Activated CD4-positive, CD25-positive, alpha-beta regulatory T cell treated with anti-CD3 and anti-CD28 coated beads, Interleukin-2, amount 50 U/mL, for 72 hours (primary cell): ENCODE measurements at places on chromosomes 2 and 18.

GRCh38 chr18:31609886-31610285 lies 18.2 kb downstream of the TTR start:
- DNase-seq = no peak

DNA sequence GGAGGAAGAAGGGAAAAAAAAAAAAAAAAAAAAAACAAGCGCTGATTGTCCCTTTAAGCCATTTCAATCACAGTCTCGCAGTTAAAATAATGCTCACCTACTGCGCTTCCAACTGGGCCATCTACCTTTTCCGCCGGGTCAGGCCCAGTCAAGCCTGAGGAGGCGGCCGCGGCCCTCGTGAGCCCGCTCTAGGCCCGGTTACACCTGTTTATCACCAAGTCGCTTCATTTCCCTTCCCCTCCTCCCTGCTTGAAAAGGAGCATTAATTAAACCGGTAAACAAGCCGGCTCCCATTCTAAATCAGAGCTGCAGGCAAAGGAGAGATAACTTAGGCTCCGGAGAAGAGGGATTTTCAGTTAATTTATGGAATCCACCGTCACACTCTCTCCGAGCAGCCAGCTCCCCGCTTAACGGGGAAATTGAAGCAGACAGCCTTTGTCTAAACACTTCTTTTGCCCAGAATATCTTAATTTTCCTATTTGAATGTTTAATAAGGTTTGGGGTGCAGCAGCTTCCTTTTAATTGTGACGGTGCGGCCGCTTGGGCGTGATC lies 140.1 kb upstream of the SIX3 start:
- DNase-seq = no peak

DNA sequence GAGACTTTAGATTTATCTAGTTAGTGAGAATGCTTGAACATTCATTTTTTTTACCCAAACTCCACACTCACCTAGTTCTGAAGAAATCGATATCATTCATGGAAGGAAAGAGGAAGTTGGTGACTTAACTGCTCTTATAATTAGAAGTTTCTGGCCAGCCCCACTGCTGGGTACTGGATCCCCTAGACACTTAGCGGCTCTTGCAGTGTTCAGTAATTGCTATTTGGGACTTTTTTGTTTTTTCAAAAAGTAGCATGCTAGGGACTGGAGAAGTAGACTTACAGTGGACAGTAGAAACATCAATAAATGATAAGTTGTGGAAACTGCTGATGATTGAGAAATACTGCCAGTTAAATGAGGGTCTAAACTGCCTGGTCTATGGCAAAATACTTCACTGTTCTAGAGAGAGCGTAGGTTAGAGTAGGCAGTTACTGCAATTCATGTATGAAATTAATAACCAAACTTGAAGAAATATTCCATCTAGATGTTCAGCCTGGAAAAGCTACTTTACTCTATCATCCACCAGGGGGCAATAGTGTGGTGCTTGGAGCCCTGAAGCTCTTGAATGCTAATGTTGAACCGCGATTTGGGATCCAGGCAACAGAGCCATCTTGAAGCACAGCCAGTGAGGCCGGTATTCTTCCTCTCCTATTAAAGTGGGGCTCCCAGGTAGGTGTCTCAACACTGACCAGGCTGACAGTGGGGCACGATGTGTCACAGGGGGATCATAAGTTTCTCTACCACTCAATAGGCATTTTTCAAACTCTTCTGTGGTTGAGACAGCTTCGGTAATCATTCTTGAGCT lies 146.1 kb upstream of the SESTD1 start:
- no peak for DNase-seq

GRCh38 chr2:141523199-141523598 lies 607.6 kb downstream of the LRP1B start:
- DNase-seq = no peak

- no peak for DNase-seq
These were observed 598 bp upstream of the SNRNP200 start for GRCh38 chr2:96305979-96306308.

DNA sequence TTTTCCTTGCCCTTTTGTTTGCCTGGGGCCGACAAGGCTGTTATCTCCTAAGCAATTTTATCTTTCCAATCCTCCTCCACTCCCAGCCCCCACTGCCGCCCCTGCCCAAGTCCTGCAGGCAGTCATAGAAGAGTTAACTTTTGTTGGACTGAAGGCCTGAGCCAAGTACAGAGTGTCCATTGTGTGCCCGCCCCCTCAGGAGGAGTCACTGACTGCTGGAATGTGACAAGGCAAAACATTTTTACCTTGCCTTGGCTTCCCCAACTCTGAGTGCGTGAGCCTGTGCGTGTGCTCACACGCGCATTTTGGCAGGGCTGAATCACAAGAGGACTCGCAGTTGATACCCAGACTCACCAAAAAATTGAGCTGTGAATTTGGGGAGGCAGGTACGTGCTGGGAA lies 16.2 kb downstream of the SETBP1 start:
- DNase-seq = no peak

GRCh38 chr2:190468814-190469569 lies 60.8 kb downstream of the MFSD6 start:
- no peak for DNase-seq

DNA sequence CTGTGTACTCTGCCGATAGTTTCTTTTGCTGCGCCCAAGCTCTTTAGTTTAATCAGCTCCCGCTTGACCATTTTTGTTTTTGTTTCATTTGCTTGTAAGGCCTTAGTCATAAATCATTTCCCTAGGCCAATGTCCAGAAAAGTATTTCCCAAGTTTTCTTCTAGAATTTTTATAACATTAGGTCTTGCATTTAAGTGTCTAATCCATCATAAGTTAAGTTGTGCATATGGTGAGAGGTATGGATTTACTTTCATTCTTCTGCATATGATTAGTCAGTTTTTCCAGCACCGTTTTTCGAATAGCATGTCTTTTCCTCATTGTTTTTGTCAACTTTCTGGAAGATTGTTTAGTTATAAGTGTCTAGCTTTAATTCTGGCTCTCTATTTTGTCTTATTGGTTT lies 484.8 kb upstream of the CNTNAP5 start:
- no peak for DNase-seq

- no peak for DNase-seq
These were observed 148.6 kb upstream of the MAP3K20 start for GRCh38 chr2:172926785-172927640.

- peak; percentile 35 for DNase-seq
These were observed 118.7 kb upstream of the NRP2 start for GRCh38 chr2:205563646-205564045.

DNA sequence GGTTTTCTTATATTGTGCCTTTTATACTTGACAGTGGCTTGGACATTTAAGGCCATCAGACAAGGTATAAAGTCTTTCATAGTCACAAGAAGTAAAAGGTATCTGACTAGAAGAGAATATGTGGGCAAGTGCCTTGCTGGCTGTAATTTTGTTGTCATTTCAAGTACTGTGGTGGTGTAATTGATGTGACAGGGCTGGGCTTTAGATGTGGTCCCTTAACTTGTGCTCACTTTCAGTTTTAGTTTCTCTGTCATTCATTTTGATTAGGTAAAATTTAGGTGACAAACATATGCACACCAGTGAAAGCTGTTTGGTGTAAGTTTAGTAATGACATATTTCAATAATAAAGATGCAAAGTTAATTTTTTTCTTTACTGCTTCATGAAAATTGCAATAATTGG lies 31.2 kb upstream of the TBR1 start:
- no peak for DNase-seq

DNA sequence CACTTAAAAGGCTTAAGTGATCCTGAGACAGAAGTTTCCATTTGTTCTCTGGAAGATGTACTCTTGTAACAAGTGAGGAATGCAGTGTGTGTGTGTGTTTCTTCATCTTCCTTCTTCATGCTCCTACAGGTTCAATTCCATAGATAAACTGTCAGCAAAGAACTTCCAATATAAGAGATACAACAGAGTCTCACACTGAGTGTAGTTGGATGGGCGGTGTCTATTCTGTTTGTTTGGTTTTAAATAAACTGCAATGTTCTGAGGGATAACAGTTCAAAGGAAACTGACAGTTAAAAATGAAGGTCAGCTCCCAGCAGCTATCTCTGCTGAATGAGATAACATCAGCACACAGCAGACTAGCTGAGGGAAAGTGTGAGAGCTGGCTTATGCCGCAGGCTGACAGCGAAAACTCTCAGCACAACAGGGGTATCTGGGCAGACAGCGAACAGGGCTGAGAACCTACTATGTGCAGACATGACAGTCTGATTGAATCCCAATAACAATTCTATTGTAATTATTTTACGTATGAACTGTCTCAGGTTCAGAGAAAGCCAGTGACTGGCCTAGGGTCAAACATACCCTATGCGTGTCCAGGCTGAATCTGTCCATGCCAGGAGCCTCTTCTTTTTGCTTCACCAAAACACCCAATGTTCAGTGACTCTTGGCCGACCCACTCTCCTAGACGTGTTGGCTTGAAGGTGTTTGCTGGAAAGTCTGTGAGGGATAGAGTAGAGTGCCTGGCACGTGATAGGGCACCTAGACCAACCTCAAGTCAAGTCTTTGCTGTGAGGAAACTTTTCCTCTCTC lies 201.9 kb upstream of the TRIB2 start:
- no peak for DNase-seq

DNA sequence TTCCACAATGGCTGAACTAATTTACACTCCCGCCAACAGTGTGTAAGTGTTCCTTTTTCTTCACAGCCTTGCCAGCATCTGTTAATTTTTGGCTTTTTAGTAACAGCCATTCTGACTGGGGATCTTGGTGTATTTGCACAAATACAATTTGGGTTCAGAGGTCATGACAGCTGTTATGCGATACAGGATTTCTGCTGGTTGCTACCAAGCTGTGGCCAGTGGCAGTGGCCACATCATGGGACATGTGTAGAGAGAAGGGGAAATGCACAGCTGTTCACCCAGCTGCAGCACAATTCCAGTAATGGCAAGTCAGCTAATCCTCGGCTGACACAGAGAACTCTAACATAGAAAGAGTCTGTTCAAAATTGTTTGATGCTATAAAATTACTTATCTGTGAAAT lies 21.0 kb upstream of the SELENOI start:
- DNase-seq = no peak

DNA sequence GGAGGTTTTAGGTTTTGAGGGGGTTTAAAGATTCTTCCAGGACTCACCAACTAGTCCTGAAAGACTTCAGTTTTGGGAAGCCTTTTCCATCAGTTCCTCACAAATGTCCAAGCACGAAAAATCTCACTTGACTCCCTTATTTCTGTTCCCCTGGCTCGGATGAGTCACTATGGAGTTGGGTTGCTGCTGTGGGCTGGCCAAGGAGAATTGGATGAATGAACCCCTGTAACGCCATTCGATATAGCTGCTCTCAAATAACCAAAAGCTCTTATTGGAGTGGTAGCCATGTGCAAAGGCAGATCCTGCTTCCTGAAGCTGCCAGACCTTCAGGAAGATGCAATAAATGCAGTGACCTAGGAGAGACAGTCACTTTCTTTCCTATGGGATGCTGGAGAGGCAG lies 417.0 kb downstream of the ZNF521 start:
- DNase-seq = no peak

- no peak for DNase-seq
These were observed 220.7 kb downstream of the IRS1 start for GRCh38 chr2:226578879-226579278.

GRCh38 chr2:40592218-40592617 lies 140.3 kb upstream of the SLC8A1 start:
- DNase-seq = no peak

- DNase-seq = no peak
These were observed 2.3 kb downstream of the WIPF1 start for GRCh38 chr2:174595116-174595809.

GRCh38 chr2:95047629-95048510 lies 22.4 kb downstream of the MAL start:
- no peak for DNase-seq

DNA sequence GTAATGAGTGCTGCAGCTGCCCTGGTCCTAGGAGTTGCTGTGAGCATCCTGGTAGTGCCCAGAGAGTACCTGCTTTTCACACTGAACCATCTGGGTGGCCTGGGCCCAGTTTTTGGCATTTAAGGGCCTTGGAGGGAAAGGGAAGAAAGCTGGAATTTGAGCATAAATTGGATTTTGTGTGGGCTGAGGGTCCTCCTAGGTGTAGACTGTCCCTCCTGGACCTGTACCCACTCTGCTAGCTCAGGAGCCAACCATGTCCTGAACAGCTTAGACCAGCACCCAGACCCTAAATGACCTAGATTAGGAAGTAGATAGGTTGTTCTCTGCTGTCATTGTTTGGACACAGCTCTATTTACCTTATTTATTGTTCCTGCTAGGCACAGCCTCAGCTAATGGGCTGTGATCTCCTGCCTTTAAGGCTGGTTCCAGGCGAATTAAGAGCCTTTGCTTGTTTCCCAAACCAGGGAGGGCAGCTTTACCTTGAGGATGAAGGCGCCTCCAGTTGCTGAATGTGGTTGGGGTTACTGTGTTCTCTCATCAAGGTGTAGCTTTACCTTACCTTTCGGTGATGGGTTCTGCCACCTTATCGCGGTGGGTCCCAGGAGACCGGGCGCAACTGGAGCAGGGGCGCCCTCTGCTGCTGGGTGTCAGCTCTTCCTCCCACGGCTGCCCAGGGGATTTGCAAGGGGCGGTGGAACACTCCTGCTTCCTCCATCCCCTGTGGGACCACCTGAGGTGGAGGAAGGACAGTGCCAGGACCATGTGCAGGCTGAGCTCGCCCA lies 34.4 kb downstream of the ITGA6 start:
- DNase-seq = peak; percentile 80

DNA sequence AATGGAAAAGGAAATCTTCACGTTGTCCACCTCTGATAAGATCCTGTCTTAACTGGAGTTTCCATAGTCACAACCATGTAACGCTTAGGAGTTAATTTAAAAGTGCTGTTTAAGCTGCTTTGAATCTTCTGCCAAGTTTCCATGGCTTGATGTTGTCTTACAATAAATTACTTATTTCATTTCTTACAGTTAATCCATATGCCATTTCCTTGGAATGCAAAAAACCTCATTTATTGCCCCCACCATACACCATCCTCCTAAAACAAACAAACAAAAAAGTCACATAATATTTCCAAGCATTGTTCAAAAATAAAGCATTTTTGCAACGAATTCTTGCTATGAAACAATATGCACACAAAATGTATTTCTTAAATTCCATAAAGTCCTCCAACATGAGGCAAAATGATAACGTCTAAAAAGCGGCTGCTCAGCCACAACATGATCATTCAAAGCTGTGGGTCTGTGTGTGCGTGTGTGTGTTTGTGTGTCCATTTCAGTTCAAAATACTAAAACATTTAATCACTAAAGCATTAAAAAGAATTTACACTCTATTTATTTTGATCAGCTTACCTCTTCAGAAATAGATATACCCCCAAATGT lies 46.8 kb upstream of the PXDN start:
- no peak for DNase-seq

GRCh38 chr2:217922101-217923006 lies 80.4 kb downstream of the TNS1 start:
- DNase-seq = no peak

GRCh38 chr18:9683418-9684396 lies 24.4 kb upstream of the RAB31 start:
- DNase-seq = no peak

- no peak for DNase-seq
These were observed 75.9 kb upstream of the CYRIA start for GRCh38 chr2:16741498-16741897.

GRCh38 chr18:79129120-79129519 lies 59.9 kb downstream of the ATP9B start:
- DNase-seq = no peak
